ENCODE measurements at places on chromosomes 3 and 15.

GRCh38 chr3:34382859-34383258 lies 584.4 kb downstream of the PDCD6IP start:
- no peak for ATAC-seq

- no peak for ATAC-seq
These were observed 348.8 kb upstream of the DCBLD2 start for GRCh38 chr3:99250272-99250671.

- no peak for ATAC-seq
These were observed 156.9 kb downstream of the FBLN2 start for GRCh38 chr3:13705702-13706280.

DNA sequence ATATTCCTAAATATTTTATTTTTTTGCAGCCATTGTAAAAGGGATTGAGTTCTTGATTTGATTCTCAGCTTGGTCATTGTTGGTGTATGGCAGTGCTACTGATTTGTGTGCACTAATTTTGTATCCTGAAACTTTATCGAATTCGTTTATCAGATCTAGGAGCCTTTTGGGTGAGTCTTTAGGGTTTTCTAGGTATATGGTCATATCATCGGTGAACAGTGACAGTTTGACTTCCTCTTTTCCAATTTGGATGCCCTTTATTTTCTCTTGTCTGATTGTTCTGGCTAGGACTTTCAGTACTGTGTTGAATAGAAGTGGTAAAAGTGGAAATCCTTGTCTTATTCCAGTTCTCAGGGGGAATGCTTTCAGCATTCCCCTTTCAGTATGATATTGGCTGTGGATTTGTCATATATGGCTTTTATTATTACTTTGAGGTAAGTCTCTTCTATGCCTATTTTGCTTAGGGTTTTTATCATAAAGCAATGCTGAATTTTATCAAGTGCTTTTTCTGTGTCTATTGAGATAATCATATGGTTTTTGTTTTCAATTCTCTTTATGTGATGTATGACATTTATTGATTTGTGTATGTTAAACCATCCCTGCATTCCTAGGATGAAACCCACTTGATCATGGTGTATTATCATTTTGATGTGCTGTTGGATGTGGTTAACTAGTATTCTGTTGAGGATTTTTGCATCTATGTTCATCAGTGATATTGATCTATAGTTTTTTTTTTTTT lies 11.4 kb upstream of the SLC9A9 start:
- no peak for ATAC-seq

GRCh38 chr3:119774444-119774843 lies 7.5 kb upstream of the NR1I2 start:
- no peak for ATAC-seq

GRCh38 chr3:115380883-115381572 lies 233.9 kb upstream of the ZBTB20 start:
- ATAC-seq = no peak

GRCh38 chr3:173711619-173712018 lies 314.1 kb downstream of the NLGN1 start:
- no peak for ATAC-seq

DNA sequence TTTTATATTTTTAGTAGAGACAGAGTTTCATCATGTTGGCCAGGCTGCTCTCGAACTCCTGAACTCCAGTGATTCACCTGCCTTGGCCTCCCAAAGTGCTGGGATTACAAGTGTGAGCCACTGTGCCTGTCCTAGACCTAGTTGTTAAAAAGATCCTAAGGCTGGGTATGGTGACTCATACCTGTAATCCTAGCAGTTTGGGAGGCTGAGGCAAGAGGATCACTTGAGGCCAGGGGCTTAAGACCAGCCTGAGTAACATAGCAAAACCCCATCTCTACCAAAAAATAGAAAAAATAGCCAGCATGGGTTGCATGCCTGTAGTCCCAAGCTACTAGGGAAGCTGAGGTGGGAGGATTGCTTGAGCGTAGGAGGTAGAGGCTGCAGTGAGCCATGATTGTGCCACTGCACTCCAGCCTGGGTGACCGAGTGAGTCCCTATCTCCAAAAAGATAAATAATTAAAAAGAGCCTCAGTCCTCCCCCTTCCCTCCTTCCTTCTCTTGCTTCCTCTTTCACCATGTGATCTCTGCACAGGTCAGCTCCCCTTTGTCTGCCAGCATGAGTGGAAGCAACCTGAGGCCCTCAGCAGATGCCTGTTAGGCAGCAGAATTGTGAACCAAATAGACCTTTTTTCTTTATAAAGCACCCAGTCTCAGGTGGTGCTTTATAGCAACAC lies 9.8 kb upstream of the FNDC3B start:
- no peak for ATAC-seq
